ENCODE measurements at places on chromosomes 1 and 21. TPM values are rescaled to one million over a fixed set of nuclear protein-coding genes. Genes with fewer than 3 reads are reported as not detected.

- DNase-seq = no peak
- peaks cover 7% of the 10 kb centered on the region for H3K4me1 ChIP-seq
- H3K4me3 ChIP-seq = no peak overlapping the region
These were observed 60.8 kb downstream of the BCAR3 start for GRCh38 chr1:93620841-93621210.

GRCh38 chr1:115300087-115300876 is 37.8 kb downstream of the NGF start:
- no peak overlapping the region for H3K4me3 ChIP-seq
- DNase-seq = no peak
- H3K4me1 ChIP-seq = no peaks in the 10 kb centered on the region
- H3K36me3 ChIP-seq = no peaks in the 10 kb centered on the region
- H3K27me3 ChIP-seq = peaks cover 13% of the 10 kb centered on the region
- H3K27ac ChIP-seq = no peak overlapping the region

GRCh38 chr1:56429288-56429687 is 150.1 kb downstream of the PLPP3 start:
- no peaks in the 10 kb centered on the region for H3K4me1 ChIP-seq
- no peaks in the 10 kb centered on the region for H3K36me3 ChIP-seq
- no peak overlapping the region for H3K4me3 ChIP-seq
- no peak for DNase-seq
- H3K27me3 ChIP-seq = no peaks in the 10 kb centered on the region
- no peak overlapping the region for H3K27ac ChIP-seq

GRCh38 chr1:150799089-150799488 is 9.0 kb downstream of the CTSK start:
- H3K27me3 ChIP-seq = no peaks in the 10 kb centered on the region
- H3K36me3 ChIP-seq = peaks cover 24% of the 10 kb centered on the region
- no peak for DNase-seq

- no peak overlapping the region for H3K27ac ChIP-seq
- H3K4me3 ChIP-seq = no peak overlapping the region
- no peaks in the 10 kb centered on the region for H3K36me3 ChIP-seq
- no peak for DNase-seq
- H3K27me3 ChIP-seq = no peaks in the 10 kb centered on the region
These were observed 1260.3 kb downstream of the PLA2G4A start for GRCh38 chr1:188089015-188089414.

- H3K4me1 ChIP-seq = peaks cover 59% of the 10 kb centered on the region
- H3K36me3 ChIP-seq = peaks cover 6% of the 10 kb centered on the region
These were observed 117.0 kb upstream of the VAV3 start for GRCh38 chr1:108082001-108082400.

DNA sequence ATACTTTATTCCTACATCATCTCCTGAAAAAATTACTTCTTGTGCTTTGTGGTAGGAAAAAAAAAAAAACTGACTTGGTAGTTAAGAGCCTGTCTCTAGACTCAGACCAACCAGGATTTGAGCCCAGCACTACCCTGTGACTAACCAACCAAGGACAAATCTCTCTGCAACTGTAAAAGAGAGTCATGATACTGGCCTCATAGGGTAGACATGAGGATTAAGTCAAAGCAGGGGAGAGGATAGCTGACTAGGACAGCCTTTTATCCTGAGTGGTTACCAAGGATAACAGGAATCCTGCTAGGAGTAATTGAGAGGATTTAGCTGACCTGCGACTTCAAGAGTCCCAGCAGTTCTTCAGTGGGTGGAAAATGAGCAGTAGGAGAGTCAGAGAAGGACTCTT is 112.8 kb downstream of the C1orf21 start:
- no peak overlapping the region for H3K27ac ChIP-seq
- no peak overlapping the region for H3K4me3 ChIP-seq
- peaks cover 10% of the 10 kb centered on the region for H3K27me3 ChIP-seq
- DNase-seq = no peak
- H3K4me1 ChIP-seq = peaks cover 2% of the 10 kb centered on the region
- no peaks in the 10 kb centered on the region for H3K36me3 ChIP-seq

DNA sequence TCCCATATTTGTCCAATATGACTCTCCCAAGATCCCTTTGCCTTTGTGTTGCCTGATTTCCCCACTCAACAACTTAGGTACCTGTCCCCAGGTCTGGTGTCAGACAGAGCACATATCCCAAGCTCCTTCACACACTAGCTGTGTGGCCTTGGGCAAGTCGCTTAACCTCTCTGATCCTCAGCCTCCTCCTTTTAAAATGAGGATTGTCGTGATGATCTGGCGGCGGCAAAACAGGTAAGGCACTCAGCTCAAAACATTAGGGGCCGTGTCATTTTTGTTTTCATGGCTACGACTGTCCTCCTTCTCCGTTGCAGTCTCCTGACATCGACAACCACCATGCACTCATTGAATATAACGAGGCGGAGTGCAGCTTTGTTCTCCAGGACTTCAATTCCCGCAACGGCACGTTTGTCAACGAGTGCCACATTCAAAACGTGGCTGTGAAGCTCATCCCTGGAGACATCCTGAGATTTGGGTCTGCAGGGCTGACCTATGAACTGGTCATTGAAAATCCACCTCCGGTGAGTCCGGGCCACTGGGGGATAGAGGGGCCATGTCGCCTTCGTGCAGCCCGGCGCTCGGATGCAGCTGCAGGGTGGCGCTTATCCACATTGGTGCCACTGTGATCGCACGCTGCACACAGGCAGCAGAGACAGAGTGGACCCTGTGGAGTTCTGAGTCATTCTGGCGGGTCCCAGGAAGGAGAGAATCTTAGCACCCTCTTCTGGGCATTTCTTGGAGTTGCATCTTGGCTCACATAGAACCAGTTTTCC is 25.2 kb downstream of the FHAD1 start:
- H3K27ac ChIP-seq = no peak overlapping the region
- peaks cover 34% of the 10 kb centered on the region for H3K27me3 ChIP-seq
- peak; percentile 44 for DNase-seq
- no peak overlapping the region for H3K4me3 ChIP-seq
- peaks cover 3% of the 10 kb centered on the region for H3K4me1 ChIP-seq

GRCh38 chr1:232622981-232623380 is 7.0 kb downstream of the SIPA1L2 start:
- H3K27me3 ChIP-seq = peaks cover 5% of the 10 kb centered on the region
- no peaks in the 10 kb centered on the region for H3K36me3 ChIP-seq
- H3K27ac ChIP-seq = no peak overlapping the region

The ATF3 gene
- total RNA-seq = 21.8 TPM
